Natural killer cell (primary cell): ENCODE measurements at places on chromosomes 7 and 10.

DNA sequence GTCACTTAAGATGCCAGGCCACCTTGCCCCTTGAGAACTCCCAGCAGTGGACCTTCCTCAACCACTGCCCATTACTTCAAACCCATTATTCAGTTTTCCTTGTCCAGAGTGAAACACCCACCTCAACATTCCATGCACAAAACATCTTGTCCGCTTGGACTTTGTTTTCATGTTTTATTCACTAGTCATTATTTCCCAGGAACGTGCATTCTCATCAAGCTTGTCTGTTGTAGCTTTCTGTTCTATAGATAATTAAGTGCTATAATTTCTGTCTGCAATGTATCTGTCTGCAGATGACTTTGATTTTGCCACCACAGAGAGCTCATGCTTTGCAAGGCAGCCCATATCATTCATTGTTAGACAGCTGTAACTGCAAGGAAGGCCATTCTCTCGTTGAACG is 117.4 kb downstream of the RAB18 start:
- DNase-seq = no peak
- H3K36me3 ChIP-seq = no peaks in the 10 kb centered on the region
- no peak overlapping the region for H3K27ac ChIP-seq
- H3K27me3 ChIP-seq = no peaks in the 10 kb centered on the region
- no peaks in the 10 kb centered on the region for H3K4me1 ChIP-seq

GRCh38 chr7:35334506-35334905 is 80.6 kb upstream of the TBX20 start:
- no peak overlapping the region for H3K4me3 ChIP-seq
- no peaks in the 10 kb centered on the region for H3K27me3 ChIP-seq
- no peak overlapping the region for H3K27ac ChIP-seq
- H3K36me3 ChIP-seq = no peaks in the 10 kb centered on the region

DNA sequence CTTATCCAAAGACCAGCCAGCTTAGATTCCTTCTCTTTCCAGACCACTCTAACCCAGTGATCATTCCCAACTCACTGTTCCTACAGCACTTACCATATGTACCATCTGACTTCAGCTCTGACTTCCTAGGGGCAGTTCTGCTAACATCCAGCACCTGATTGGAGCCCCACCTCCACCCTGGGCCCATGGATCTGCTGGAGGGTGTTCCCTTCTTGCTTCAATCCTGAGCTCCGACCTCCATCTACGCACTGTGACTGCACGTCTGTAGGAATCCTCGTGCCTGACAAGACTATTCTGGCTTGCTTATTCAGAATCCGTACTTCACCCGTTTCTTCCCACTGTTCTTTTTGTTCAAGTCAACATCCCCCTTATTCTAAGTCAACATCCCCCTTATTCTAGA is 57.6 kb downstream of the HIPK2 start:
- peaks cover 14% of the 10 kb centered on the region for H3K36me3 ChIP-seq
- no peaks in the 10 kb centered on the region for H3K27me3 ChIP-seq
- peaks cover 16% of the 10 kb centered on the region for H3K4me1 ChIP-seq
- H3K4me3 ChIP-seq = no peak overlapping the region
- DNase-seq = no peak

- no peak for DNase-seq
- no peak overlapping the region for H3K4me3 ChIP-seq
- H3K4me1 ChIP-seq = peaks cover 4% of the 10 kb centered on the region
- H3K27me3 ChIP-seq = peaks cover 40% of the 10 kb centered on the region
Observed at GRCh38 chr10:49613165-49613881, 514 bp upstream of the CHAT start.

DNA sequence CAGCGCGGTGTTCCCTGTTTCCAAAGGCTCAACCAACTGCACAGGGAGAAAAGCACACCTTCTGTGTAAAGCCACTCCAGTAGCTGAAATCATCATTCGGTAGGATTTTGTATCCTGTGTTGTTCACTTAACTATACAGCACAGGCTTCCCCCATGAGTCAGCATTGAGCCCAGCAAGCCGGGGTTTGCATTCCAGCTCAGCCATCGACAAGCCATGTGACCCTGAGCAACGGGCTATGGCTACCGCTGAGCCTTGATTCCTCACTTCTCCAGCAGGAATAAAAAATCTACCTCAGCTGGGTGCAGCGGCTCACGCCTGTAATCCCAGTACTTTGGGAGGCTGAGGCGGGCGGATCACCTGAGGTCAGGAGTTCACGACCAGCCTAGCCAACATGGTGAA is 44.1 kb upstream of the ATP6V0A4 start:
- DNase-seq = no peak
- no peaks in the 10 kb centered on the region for H3K4me1 ChIP-seq
- no peaks in the 10 kb centered on the region for H3K36me3 ChIP-seq

DNA sequence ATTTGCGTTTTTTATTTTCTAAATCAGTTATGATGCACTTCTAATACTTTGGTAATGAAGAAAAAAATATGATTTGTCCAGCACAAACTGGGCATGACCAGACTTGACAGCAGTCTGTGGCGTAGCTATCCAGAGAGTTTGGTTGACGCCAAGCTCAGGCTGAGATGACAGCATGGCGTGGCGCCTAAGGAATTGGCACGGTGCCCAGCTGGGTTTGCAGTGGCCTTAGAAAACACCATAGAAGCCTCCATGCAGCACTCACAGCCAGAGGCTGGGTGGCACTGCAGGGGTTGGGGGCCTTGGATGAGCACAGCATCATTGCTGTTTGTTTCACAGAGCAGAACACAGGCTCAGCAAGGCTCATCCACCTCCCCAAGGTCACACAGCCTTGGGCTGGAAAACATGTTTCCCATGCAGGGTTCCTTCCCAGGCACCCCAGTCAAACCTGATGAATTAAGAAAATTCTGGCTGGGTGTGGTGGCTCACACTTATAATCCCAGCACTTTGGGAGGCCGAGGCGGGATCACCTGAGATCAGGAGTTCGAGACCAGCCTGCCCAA is 88.9 kb downstream of the GTF2IRD1 start:
- H3K27ac ChIP-seq = no peak overlapping the region
- peaks cover 3% of the 10 kb centered on the region for H3K4me1 ChIP-seq
- H3K4me3 ChIP-seq = no peak overlapping the region
- no peaks in the 10 kb centered on the region for H3K36me3 ChIP-seq
- no peak for DNase-seq

DNA sequence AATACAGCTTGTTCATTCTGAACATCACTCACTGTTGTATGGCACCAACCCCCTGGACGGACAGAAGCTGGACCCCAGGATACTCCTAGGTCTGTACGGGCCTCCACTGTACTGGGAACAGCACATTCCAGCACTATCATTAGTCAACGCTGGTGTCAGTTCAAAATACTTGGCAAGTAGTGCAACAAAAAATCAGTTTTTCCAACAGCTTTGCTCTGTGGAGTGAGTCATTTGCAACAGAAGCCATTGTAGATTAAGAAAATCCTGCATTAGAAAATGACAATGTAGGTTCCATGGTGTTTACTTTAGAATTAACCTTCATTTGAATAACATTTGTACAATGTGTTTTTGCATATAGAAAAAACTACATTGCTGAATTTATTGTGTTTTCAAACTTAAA is 266.6 kb downstream of the HDAC9 start:
- DNase-seq = no peak
- no peaks in the 10 kb centered on the region for H3K36me3 ChIP-seq
- no peaks in the 10 kb centered on the region for H3K27me3 ChIP-seq
- H3K27ac ChIP-seq = no peak overlapping the region
- no peak overlapping the region for H3K4me3 ChIP-seq

GRCh38 chr7:36048902-36049240 is 104.2 kb upstream of the EEPD1 start:
- no peak for DNase-seq
- H3K4me3 ChIP-seq = no peak overlapping the region
- H3K36me3 ChIP-seq = no peaks in the 10 kb centered on the region
- no peak overlapping the region for H3K27ac ChIP-seq
- no peaks in the 10 kb centered on the region for H3K4me1 ChIP-seq

- H3K4me1 ChIP-seq = no peaks in the 10 kb centered on the region
- H3K36me3 ChIP-seq = no peaks in the 10 kb centered on the region
- no peak for DNase-seq
- H3K4me3 ChIP-seq = no peak overlapping the region
- H3K27ac ChIP-seq = no peak overlapping the region
Observed at GRCh38 chr10:133347710-133348517, 741 bp downstream of the PRAP1 start.

GRCh38 chr10:42898037-42898960 is 115.7 kb downstream of the BMS1 start:
- no peak for DNase-seq
- peaks cover 28% of the 10 kb centered on the region for H3K4me1 ChIP-seq
- H3K27me3 ChIP-seq = peaks cover 14% of the 10 kb centered on the region
- no peaks in the 10 kb centered on the region for H3K36me3 ChIP-seq

- no peak overlapping the region for H3K27ac ChIP-seq
- no peaks in the 10 kb centered on the region for H3K36me3 ChIP-seq
- H3K4me3 ChIP-seq = no peak overlapping the region
- H3K27me3 ChIP-seq = no peaks in the 10 kb centered on the region
Observed at GRCh38 chr7:137360087-137360679, 16.6 kb upstream of the PTN start.
